ENCODE measurements at places on chromosomes 1 and 21. TPM values are rescaled to one million over a fixed set of nuclear protein-coding genes. Genes with fewer than 3 reads are reported as not detected.

The ADGRL4 gene
- total RNA-seq: 22.1 TPM

The HJV gene
- total RNA-seq: not detected

The PRAMEF9 gene
- not detected for total RNA-seq

The APCS gene
- total RNA-seq: not detected

The OLFML2B gene
- 14.5 TPM for total RNA-seq

The HCN3 gene
- total RNA-seq: 0.26 TPM

The CADM3 gene
- 2.2 TPM for total RNA-seq

The NGF gene
- total RNA-seq: 1.2 TPM

The METTL25B gene
- total RNA-seq: 19.9 TPM

The LIN28A gene
- total RNA-seq: not detected

The STIL gene
- 5.7 TPM for total RNA-seq

The NPPA gene
- total RNA-seq: 0.32 TPM

The ADAR gene
- 80.8 TPM for total RNA-seq
